ENCODE measurements at places on chromosomes 1 and 21. TPM values are rescaled to one million over a fixed set of nuclear protein-coding genes. Genes with fewer than 3 reads are reported as not detected.

GSTM1 gene
- not detected for total RNA-seq

PACC1 gene
- 6.2 TPM for total RNA-seq

SPRR5 gene
- not detected for total RNA-seq

SLC6A17 gene
- 2.4 TPM for total RNA-seq

SMPDL3B gene
- 0.26 TPM for total RNA-seq

PGM1 gene
- total RNA-seq = 43.1 TPM

OPTC gene
- total RNA-seq = not detected

TMEM167B gene
- total RNA-seq = 16.4 TPM

OR2T35 gene
- total RNA-seq = not detected

KMO gene
- not detected for total RNA-seq

CD48 gene
- not detected for total RNA-seq

FYB2 gene
- total RNA-seq = under 0.01 TPM

- no peak for DNase-seq
Observed at GRCh38 chr1:178487070-178487615, 9.6 kb downstream of the CLEC20A start.

- DNase-seq = peak; percentile 26
Observed at GRCh38 chr1:21268281-21269239, 21.7 kb downstream of the ECE1 start.

- DNase-seq = no peak
Observed at GRCh38 chr21:44572959-44573583, 458 bp upstream of the KRTAP10-4 start.

- no peak for DNase-seq
Observed at GRCh38 chr1:43546388-43547100, 15.9 kb downstream of the PTPRF start.

DNA sequence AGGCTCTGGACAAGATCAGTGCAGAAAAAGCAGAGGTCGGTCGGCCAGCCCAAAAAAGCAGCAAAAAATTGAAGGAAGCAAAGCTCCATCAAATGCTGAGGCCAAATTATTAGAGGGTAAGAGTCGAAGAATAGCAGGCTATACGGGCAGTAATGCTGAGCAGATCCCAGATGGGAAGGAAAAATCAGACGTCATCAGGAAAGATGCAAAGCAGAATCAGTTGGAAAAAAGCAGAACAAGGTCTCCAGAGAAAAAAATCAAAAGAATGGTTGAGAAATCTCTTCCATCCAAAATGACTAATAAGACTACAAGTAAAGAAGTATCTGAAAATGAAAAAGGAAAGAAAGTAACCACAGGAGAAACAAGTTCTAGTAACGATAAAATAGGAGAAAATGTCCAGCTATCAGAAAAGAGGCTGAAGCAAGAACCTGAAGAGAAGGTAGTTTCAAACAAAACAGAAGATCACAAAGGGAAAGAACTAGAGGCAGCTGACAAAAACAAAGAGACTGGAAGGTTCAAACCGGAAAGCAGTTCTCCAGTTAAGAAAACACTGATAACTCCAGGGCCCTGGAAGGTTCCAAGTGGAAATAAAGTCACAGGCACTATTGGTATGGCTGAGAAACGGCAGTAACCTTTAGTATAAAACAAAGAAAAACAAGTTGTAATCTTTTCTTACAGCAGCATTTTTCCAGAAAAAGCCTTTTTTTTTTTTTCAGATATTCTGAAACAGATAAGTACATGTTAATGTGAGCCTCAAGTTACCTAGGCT is 75.7 kb downstream of the PHTF1 start:
- no peak for DNase-seq

DNA sequence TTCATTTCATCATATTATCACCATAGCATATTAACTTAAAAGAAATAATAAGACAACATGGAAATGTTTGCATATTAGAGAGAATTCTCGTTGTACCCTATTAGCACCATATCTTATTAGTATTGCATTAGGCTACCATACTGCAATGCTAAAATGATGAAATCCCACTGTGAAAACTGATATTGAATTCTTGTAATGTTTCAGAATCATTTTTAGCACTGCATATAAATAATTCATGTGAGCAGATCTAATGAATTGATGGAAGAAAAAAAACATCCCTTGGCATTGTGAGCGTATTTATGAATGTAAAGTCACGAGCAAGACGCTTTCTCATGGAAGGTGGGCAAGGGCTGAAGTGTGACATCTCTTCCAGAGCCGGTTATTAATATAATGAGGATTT is 257.1 kb upstream of the PTBP2 start:
- DNase-seq = no peak

GRCh38 chr1:54256522-54257345 is 56.8 kb downstream of the MRPL37 start:
- DNase-seq = no peak

DNA sequence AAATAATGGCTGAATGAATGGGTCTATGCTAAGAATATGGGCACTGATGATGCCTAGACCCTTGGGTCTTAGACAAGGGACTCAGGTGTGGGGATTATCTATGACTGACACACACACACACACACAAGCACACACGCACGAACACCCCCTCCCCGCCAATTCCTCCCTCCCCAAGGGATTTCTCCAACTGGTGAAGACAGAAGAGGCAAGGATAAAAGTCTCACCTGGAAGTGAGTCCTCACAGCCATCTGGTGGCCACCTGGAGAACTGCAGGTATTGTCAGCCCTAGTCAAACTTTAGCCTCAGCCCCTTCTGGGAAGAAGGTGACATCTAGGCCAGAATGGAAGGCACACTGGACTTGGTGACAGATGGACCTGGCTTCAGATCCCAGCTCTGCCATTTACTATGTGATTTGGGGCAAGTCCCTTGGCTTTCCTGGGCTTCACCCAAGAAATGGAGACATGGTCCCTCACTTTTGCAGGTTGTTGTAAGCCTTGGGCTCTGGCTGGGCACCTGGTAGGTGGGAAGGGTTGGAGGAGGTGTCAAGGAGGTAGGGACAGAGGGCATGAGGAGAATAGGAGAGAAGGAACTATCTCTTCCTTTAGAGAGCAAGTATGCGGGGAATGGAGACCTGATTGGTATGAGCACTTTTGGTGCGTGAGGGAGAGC is 4.0 kb upstream of the GPR3 start:
- DNase-seq = peak; percentile 55

GRCh38 chr1:44421446-44421884 is 16.4 kb downstream of the RNF220 start:
- DNase-seq = no peak

- DNase-seq = no peak
Observed at GRCh38 chr1:27592232-27592930, 11.6 kb downstream of the AHDC1 start.

- DNase-seq = no peak
Observed at GRCh38 chr1:114290341-114290740, 136.7 kb upstream of the SYT6 start.

GRCh38 chr1:69567652-69568420 is at the start of gene LRRC7:
LRRC7 (plus strand) TSS chr1:69567922; CDS start chr1:69568640, 718 bp downstream.
- peak; percentile 6 for DNase-seq

DNA sequence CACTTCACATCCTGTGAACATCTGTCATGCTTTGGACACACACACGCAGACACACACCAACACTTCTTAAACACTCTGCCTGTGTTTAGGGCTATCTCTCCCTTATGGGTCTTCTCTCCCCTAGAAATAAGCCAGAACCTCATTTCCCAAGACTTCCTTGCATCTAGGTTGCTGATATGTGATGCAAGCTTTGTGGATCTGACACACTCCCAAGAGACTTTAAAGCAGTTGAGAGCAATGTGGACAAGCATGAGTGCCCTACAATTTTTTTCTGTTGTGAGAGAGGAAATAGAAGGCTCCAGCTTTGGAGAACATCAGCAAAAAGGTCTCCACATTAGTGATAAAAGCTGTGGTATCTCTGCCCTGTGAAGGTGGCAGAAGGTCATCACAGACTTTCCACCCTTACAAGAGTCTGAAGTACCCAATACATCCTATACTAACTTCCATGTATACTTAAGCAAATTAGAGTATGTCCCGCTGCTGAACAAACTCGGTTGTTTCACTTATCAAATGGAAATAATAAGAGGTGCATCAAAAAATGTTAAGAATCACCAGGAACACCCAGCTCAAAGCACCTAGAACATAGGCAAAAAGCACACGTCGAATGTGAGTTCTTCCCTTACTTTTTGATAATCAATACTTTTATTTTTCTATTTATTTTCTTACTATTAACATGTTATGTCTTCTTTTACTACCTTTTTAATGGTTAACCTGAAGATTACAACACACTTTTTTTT is 267.6 kb downstream of the SETD4 start:
- no peak for DNase-seq

- DNase-seq = no peak
Observed at GRCh38 chr1:162726555-162726954, 63.9 kb upstream of the HSD17B7 start.

- DNase-seq = no peak
Observed at GRCh38 chr1:69572921-69573320, 5.2 kb downstream of the LRRC7 start.

- no peak for DNase-seq
Observed at GRCh38 chr1:63326106-63326472, 3.7 kb downstream of the FOXD3 start.

- DNase-seq = no peak
Observed at GRCh38 chr21:44988607-44989536, 49.0 kb downstream of the SLX9 start.

- no peak for DNase-seq
Observed at GRCh38 chr1:205190845-205191577, 20.5 kb downstream of the DSTYK start.

GRCh38 chr1:115190540-115191170 is 101.4 kb upstream of the TSPAN2 start:
- DNase-seq = no peak

GRCh38 chr1:247079141-247079874 is 697 bp upstream of the ZNF670 start:
- peak; percentile 33 for DNase-seq

DNA sequence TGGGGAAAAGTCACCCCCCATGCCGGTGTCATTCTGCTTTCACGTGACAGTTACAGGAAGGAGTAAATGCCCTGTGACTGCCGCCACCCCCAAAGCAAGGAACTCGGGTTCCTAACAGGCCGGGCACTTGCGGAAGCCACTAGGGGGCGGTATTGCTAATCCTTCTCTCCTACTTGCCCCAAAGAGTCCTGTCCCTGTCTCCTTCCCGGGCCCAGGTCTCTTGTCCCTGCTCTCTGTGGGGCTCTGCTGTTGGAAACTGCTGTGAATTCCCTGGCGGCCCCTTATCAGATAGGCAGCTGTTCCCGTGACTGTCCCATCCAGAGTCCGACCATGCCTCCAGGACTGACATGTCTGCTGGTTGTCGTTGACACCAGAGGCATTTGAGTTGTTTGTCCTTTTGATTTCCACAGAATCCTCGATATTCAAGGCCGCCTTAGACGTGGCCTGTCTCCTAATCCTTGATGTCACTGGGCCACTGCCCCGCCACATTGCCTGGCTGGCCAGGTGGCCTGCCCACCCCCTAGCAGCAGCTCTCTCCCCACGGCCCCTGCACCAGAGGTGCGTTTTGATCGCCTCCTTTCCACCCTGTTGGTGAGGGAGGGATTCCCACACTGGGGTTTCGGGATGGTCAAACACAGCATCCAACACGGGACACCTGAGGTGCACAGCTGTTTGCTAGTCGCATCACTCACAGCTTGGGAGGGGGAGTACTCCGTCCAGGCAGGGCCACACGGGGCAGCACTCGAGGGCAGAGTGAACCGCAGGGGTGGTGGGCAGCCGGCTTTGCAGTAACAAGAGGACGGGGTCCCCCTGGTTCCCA is 37.3 kb downstream of the CHAF1B start:
- DNase-seq = peak; percentile 42

DNA sequence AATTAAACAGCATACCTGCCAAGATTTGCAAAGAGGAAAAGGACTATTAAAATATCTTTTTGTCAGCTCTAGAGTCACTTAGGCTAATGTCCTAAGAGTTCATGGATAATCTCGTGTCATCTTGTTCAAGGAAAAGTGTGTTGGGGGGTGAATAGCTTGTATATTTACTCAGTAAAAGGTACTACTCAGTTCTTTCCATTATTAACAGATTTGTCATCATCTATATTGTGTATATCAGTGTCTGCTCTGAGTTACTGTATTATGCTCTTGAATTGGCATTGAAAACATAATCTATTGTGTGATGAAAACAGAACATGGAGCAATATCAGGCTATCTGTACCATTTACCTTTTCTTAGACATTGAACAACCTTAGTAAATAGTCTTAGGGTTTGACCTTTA is 41.9 kb downstream of the SMG7 start:
- DNase-seq = no peak

- peak; percentile 86 for DNase-seq
Observed at GRCh38 chr1:192805832-192806323, 3.0 kb upstream of the RGS2 start.

GRCh38 chr1:6591644-6592043 is 11.0 kb downstream of the KLHL21 start:
- no peak for DNase-seq

DNA sequence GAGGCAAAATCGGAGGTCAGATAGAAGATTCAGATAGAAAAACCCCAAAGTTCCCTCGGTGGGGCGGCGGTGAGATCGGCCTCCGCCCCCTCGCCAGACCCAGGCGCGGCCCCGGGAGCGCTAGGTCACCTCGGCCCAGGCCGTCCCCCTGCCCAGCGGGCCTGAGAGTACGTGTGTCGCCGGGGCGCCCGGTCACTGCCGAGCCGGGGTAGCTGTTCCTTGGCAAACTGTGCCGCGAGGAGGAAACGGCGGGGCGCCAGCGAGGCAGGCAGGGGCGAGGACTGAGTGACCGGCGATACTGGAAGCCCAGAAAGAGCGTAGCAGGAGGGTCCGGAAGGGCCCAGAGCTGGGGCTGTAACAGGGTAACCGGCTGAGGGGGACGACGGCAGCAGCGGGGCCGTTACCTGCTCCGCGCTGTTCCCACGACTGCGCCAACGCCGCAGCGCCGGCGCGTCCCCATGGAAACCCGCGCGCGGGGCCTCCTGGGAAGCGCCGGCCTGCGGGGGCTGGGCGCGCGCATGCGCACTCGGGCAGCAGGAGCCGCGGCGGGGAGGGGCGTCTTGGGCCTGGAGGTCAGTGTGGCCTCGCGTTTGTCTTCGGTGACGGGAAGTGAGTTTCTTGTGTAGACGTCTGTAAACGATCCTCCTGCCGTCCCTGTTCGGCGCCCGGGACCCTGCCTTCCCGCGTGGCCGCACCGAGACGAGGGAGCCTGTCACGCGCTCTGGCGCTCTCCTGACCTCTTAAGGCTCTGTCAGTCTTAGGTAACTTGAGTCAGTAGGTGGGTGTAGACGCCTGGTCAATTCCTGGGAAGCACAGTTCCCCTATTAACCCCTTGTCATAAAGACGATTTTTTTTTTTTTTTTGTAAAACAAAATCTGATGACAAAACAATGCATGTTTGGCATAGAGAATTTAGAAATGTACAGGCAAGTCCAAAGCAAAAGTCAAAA is at the start of gene LCA5L:
Gene LCA5L, minus strand, starts transcription at position 458 of the 949 bp plus-strand sequence. CDS start 17,285 bp downstream, outside the sequence.
- peak; percentile 54 for DNase-seq

GRCh38 chr1:203142124-203142523 is 14.6 kb downstream of the ADORA1 start:
- DNase-seq = no peak

- no peak for DNase-seq
Observed at GRCh38 chr1:149993181-149993580, 17.3 kb downstream of the OTUD7B start.

- no peak for DNase-seq
Observed at GRCh38 chr1:167860231-167860923, 53.6 kb downstream of the ADCY10 start.

Measured in dermis microvascular lymphatic vessel endothelial cell (primary cell).